ENCODE measurements at places on chromosomes 5 and 9. TPM values are rescaled to one million over a fixed set of nuclear protein-coding genes. Genes with fewer than 3 reads are reported as not detected.

Gene SLC46A2
- not detected for total RNA-seq

Gene BHMT
- not detected for total RNA-seq

Gene CATSPER3
- not detected for total RNA-seq

Gene NTNG2
- 0.80 TPM for total RNA-seq

Gene GNPDA1
- 35.6 TPM for total RNA-seq

Gene ESM1
- 18.3 TPM for total RNA-seq

Gene C9orf50
- 0.56 TPM for total RNA-seq

Gene ROR2
- total RNA-seq, result not detected

Gene GFPT2
- 32.9 TPM for total RNA-seq

Gene ADAMTS12
- 15.2 TPM for total RNA-seq
